ENCODE measurements at places on chromosomes 2 and 18.
A peak's percentile ranks its signal among the peaks of the same experiment; 100 is the strongest.

- DNase-seq, result no peak
Observed at GRCh38 chr2:240788482-240788881, 31.5 kb downstream of the KIF1A start.

GRCh38 chr2:68775272-68775842 lies 40.7 kb downstream of the ARHGAP25 start:
- no peak for DNase-seq

DNA sequence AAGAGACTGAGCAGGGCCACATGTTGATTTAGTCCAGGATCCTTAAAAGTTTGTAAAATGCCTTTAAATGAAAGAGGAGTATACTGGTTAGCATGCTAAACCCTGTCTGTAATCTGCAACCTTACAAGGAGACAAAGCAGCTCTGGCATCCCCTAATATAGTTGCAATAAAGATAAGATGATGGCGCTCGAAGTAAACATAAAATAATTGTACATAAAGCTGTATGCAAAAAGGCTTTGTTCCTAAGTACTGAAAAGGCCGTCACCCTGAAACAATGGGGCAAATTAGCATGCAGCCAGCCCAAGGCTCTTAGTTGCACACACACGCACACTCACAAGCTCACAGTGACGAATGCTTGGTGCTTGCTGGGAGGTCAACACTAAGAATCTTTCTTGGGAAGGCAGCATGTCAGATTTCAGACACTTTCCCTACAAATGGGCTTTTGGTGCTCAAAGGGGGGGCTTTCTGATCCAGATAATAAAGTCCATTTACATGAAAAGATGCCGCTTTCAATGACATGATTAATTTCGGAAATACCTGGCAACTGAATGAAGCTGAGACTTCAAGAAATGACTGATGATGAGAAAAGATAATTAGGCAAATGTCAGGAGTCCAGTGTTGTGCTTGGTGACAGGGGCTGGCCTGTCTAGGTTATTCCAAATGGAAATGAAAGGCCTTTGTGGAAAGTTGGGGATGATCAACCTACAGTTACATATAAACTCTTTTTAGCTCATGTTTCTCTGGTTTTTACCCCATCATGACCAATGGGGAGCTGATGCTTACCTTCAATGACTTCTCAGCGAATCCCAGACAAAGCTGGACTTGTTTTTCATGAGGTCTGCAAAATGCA lies 370.3 kb downstream of the MEIS1 start:
- DNase-seq, result no peak

GRCh38 chr18:9665314-9665713 lies 42.8 kb upstream of the RAB31 start:
- DNase-seq, result no peak

DNA sequence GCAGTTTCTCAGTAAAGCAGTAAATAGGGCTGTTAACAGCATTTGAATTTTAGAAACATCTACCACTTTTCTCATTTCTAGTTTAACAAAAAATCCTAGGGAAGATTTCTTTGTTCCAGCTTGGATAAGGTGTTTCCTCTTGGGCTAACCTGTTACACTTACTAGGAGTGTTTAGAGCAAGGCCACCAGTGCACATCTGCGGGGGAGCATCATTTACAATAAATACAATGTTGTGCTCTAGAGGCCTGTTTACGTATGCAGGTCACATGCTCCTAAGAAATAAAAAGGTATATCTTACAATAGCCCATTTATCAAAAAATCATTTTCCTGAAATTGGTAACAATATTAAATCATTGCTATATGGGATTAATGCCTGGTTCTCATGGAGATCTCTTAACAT lies 8.1 kb downstream of the ZNF638 start:
- DNase-seq, result no peak

GRCh38 chr2:11043245-11043644 lies 112.0 kb upstream of the SLC66A3 start:
- no peak for DNase-seq

GRCh38 chr2:158199928-158200650 lies 98.4 kb downstream of the UPP2 start:
- no peak for DNase-seq

GRCh38 chr2:71926089-71926447 lies 221.6 kb downstream of the CYP26B1 start:
- no peak for DNase-seq

DNA sequence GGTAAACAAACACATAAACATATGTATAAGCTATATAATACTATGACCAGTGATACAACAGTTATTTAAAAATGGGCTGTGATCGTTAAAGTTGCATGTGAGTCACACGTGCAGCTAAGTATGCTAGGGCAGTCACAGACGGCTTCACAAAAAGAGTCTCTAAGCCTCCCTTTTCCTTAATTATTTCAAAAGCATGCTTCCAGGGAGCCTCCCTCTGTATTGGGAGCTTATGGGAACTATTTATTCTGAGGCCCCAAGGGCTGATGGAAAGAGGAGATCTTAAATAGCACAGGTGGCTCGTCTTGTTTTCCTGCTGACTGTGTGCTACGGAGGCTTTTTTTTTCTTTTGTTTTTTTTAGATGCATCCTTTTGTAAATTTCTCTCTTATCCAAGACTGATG lies 94.3 kb downstream of the ADCYAP1 start:
- no peak for DNase-seq

DNA sequence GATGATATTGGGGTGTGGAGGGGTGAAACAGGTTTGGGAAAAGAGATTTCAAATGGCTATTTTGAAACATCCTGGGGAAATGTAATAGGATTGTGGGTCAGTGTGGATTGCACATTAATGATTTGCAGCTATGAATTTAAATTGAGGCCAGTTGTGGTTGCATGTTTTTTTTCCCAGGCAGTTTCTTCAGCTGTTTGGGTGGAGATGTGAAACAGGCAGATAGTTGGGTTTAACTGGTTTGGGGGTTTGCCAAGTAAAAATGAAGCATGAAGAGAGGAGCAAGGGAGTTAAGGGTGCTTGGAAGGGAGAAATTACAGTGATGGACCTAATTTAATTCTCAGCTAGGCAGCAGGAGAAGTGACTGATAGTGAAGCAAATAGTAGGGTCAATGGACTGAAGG lies 16.8 kb downstream of the GPD2 start:
- no peak for DNase-seq

- no peak for DNase-seq
Observed at GRCh38 chr2:69847068-69847828, 17.8 kb downstream of the GMCL1 start.

DNA sequence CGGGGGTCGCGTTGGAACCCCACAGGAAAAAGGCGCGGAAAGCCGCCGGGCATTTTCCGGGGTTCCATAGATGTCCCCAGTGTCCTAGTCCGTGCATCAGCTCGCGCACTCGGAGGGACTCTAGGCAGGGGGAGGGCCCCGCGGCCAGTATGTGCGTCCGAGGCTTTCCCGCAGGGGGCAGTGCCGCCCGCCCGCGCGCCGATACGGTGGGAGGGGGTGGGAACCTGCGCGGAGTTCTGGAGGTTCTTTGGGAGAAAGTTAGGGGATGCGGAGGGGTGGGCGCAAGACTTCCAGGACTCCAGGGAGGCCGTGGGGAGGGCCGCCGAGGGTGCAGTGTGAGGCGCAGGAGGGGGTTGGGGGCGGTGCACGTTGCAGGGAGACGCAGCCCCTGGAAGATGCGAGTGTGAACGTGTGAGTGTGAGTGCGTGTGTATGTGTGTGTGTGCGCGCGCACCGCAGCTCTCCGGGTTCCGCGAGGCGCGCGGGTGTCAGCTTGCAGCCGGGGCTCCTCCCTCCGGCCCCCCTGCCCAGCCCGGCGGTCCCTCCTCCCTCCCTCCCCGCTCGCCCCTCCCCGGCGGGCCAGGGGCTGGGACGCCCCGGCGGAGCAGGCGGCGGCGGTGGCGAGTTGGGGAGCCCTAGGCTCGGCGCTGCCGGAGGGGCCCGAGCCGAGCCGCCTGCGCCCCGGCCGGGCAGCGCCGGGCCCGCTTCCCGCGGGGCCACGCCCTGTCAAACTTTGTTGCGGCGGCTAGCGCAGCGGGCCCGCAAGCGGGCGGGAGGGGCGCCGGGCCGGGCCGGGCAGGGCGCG lies at the start of gene TCF7L1:
Gene TCF7L1, plus strand, starts transcription at position 559 of the 804 bp plus-strand sequence. CDS start 293 bp downstream, outside the sequence.
- DNase-seq, result peak; percentile 28

GRCh38 chr2:62176801-62177200 lies 19.1 kb upstream of the B3GNT2 start:
- DNase-seq, result no peak

GRCh38 chr2:181785691-181786344 lies 105.5 kb upstream of the NEUROD1 start:
- DNase-seq, result no peak

GRCh38 chr2:113867571-113867970 lies 22.3 kb upstream of the ACTR3 start:
- DNase-seq, result no peak
